ENCODE measurements at places on chromosomes 1 and 21.

DNA sequence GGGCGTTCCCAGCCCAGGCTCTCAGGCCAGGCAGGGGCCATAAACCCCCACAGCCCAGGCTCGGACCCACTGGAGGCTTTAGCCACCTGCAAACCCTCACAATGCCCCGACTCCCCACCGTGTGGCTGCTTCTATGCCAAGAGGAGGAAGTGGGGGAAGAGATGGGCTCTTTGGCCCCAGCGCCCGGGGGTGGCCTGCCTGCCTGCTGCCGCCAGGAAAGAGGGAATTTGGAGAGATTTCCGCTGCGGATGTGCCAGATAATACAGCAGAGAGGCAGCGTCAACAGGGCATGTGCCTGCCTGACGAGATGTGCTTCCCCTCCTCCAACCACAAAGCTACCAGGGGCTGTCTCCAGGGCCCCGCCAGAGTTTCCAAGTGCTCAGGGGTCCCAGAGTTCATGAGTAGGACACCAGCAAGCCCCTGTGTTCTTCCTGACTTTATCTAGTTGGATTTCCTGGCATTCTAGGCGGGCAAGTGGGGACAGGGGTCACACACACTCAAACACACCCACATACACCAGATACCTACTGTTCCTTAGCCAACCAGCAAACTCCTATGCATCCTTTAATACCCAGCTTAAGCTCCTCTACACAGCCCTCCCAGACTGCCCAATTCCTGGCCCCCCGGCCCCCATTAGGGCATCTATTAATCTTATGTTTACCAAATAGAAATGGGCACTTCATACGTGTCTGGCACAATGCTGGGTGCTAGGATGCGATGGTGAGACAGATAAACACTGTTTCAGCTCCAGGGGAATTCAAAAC, 14.1 kb downstream of the EPHA2 start:
- DNase-seq, result no peak

DNA sequence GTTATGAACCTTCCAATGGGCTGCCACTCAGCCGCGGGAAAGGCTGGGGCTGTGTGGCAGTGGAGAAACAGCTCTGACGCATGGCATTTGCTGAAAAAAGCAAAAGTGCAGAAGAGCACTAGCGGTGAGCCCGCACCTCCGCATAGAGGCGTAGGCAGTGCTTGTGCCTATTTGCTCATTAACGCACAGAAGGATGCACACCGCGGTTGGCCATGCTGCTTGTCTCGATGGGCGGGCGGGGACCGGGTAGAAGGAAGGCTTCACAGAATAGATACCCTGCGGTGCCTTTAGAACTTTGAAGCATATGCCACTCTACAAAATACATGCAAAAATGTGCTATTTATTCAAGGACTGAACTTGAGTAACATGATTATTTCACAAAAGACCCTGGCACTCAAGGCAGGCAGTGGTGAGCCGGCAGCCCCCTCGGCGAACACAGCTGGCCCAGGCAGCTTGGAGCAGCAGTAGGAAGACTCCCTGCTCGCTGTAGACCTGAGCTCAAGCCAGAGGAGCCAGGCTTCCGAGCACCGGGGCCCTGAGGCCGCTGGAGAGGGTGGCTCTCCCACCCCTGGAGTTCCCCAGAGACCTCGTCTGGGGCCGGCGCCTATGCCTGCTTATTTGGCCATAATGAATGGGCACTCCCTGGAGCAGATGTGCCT, 71.5 kb downstream of the SIK1 start:
- DNase-seq, result no peak

GRCh38 chr1:3183813-3184212, 114.8 kb downstream of the PRDM16 start:
- DNase-seq, result no peak

DNA sequence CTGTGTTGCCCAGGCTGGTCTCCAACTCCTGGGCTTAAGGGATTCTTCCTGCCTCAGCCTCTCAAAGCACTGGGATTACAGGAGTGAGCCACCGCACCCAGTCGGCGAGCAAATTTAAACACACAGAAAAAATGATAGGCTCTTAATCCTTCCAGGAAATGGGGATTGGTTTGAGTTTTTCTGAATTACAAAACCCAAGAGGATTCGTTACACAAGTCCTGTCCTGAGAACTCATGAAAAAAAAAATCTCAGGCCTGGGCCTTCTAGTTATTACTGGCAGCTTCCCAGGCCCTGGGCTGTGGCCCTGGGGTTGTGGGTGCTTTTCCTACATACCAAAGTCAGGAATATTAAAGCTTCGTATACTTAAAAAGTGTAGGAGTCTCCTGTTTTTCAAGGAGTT, 6.3 kb upstream of the IFNGR2 start:
- DNase-seq, result peak; percentile 96

DNA sequence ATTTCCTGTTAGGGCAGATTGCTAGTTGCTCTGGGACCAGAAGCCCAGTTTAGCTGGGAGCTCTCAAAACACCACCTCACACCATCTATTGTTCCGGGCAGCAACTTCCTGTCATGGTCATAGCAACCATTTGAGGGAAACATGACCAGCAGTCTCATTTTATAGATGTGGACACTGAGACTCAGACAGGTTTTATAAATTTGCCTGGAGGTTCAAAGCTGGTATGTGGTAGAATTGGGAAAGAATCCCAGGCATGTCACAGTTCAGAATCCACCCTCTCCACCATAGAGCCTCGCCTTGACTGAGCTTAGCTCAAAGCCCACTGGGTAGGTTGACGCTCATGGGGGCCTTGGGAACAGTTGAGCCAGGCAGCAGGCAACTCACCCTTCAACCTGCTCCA, 14.0 kb upstream of the TRIM67 start:
- DNase-seq, result no peak

DNA sequence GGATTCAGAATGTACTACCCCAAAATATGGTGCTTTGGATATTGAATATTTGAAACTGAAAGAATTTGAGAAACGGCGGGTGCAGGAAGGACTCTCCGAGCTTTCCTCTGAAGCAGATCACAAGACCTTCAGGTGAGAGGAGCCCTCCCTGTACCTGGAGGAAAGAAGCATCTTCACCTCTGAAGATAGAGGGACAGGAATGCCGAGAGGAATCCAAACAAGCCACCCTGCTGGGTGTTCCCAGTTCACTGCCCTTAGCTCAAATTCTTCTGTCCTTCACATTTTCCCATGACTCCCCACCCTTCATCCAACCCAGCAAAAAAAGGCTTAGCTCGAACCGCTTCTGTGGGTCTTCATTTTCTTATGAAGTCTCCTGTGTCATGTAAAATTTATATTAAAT, 18.2 kb upstream of the PADI2 start:
- no peak for DNase-seq

DNA sequence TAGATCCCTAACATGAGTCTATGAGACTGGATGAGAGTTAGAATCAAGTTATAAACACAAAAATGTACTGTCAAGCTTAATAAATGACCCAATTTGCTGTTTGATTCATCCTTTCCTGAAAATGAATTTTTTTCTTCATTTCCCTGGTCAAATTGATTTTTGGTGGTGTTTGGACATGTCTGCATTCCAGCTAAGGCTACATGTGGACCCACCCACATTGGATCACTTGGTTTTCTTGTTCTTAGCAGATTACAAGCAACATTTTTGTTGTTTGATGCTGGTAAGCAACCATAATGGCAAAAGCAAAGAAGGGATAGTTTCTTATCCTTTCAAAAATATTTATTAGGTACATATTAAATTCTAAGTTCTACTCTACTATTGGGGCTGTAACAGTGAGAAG, 181.1 kb downstream of the NEK7 start:
- DNase-seq, result no peak

DNA sequence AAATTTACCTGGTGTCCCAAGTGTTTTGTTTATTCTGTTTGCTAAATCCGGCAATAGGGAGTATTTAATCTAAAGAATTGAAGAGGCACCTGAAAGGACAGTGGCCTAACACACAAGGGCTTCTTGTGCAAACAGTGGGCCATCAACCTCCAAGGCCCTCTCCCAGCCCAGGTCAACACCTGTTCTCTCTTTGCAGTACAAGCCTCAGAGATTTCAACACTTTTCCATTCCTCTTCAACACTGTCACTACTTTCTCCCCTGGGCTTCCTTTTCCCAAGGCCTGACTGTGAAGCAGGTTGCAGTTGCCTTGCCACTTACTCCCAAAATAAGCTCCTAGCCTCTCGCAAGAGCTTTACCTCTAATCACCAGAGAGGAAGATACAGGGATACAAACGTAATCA, 3.2 kb upstream of the SNAPIN start:
- no peak for DNase-seq

- no peak for DNase-seq
Measured at GRCh38 chr1:203492748-203493130, 1.2 kb upstream of the OPTC start.

DNA sequence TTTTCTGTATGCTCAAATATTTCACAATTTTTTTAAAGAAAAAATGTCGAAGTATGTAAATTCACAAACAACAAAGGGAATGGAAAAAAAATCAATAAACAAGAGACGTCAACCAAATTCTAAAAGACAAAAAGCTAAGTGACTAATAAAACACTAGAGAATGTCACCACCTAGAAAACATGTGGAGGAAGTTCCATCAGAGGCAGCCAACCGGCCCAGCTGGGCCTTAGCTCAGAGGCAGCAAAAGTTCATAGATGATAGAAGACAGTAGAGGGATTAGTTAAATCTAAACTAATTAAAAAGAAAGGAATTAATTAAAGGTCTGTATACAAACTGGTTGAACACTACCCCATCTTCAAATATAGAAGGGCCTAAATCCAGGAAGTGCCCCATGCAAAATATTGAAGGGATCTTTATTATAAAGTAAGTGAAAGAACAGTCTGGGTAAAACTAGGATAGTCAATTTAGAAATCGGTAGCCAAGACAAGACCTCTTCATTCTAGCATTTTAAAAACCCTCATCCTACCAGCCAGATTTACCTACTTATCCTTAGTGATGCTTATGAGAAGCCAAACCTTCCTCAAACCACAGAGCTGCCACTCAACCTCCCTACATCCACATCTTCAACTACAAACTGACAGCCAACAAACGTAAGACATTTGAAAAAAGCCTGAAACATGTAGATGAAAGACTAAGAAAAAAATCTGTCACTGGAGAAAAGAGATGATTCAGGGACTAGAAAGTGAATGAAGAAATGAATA, 23.7 kb downstream of the MRPL39 start:
- DNase-seq, result no peak

DNA sequence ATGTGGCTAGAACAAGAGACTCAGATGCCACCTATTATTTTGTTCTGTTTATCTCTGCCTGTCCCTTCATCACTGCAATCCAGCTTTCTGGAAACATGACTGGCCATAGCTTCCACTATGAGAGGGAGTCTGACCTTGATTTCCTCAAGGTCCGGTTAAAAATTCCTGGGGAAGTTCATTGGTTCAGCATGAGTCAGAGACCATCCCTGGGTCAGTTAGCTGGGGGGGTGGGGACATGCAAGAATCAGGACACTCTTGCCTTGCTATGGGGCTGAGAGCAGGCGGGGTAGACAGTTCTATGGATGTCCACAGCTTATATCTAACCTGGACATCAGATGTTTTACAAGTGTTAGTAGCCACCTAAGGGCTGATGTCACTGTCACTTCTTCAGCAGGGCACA, 81.1 kb downstream of the TENT5C start:
- peak; percentile 62 for DNase-seq

GRCh38 chr1:115682792-115683191, 41.0 kb downstream of the VANGL1 start:
- DNase-seq, result no peak

GRCh38 chr1:208080396-208081286, 163.5 kb downstream of the PLXNA2 start:
- no peak for DNase-seq

All from fibroblast of skin of back (primary cell).